ENCODE measurements at places on chromosomes 1 and 21.

DNA sequence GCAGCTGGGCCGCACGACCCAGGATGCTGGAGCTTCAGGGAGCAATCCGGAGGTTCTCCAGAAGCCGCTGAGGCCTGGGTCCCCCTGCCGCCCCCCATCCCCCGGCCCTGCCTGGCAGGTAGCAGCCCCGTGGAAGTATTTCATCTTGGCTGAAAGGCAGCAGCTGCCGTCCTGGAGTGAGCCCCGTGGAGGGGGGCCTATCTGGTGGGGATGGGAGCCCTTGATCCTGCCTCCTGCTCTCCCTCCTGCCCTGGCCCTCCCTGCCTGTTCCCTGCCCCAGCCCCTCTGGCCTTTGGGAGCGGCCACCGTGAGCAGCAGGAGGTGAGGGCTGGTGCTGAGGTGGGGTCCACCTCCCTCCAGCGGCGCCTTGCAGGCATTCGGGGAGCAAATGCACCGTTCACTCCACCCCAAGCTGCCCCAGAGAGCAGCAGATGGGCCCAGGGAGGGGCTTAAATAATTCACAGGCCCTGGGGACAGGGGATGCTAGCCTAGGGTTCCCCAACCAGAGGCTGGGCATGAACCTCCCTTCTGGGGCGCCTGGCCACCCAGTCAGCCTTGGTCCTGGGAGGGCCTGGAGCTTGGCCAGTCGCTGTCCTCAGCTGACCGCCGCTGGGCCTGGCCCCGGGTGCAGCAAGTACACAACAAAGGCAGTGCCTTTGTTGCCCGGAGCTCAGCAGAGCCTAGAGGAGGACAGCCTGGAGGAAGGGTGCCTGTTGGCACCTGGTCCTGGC is 23.7 kb upstream of the PLCH2 start:
- DNase-seq, result peak; percentile 82

DNA sequence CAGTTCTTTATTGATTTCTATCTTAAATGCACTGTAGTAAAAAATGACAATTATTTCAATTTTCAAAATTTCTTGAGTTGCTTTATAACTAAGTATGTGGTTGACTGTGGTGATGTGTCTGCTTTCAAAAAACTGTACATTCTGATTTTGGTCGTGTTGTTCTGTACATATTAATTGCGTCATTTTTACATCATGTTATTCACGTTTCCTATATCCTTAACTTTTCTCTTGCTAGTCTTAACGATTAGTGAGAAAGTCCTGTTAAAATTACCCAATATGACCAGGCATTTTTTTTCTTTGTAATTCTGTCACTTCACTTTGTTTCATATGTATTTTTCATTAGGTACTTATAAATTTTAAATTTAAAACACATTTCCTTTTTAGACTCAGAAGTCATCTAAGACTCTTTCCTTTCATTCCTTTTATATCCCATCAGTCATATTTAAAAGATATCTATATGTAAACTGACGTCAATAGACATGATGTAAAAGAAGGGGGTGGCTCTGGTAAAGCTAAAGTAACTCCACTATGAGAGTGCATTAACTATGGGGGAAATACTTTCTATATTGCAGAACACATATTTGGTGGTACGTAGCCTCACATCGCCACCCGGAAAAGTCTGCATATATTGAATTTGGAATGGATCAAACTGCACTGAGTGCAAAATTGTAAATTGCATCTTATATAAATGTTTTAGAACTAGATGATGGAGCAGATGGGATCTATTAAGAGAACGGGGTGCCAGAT is 1.1 kb upstream of the COA6 start:
- DNase-seq, result no peak

DNA sequence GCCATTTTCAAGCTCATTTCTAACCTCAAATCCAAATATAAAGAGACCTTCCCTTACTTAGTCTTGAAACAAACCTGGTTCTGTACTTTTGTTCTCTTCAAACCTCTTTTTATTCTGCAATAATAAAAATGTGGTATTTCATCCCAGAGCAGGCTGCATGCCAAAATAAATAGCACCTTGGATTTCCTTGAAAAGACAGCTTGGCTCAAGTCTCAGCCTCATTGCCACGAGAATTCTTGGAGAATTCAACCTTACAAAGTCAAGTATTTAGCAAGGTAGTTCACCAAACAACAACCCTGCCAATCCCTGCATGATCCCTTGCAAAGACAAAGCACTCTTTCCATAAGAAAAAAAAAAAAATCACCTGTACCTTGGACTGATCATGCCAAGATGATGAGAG is 33.8 kb downstream of the KANK4 start:
- no peak for DNase-seq

DNA sequence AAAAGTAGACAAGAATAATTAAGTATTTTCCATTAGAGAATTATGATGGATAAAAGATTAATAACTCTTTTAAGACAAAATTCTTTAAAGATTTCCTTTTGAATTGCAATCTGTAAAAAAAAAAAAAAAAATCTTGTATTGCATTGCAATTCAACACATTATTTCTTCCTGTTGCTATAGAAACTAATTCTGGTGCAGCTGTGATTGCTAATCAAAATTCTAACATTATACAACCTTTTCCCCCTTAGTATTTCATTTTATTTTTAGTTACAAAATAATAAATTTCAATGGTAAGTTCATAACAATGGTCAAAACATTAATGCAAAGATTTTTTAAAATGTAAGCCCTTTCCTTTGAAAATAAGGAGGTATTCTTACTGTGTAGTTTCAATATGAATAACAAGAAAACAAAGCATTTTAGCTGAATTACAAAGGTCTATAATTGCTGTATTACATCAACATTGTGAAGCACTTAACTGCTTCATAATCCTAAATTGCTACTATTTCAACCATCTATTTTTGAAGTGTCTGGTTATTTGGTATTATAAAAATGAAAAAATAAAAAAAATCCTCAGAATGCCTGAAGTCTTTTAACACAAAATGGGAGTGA is 135.0 kb downstream of the SYT14 start:
- no peak for DNase-seq

DNA sequence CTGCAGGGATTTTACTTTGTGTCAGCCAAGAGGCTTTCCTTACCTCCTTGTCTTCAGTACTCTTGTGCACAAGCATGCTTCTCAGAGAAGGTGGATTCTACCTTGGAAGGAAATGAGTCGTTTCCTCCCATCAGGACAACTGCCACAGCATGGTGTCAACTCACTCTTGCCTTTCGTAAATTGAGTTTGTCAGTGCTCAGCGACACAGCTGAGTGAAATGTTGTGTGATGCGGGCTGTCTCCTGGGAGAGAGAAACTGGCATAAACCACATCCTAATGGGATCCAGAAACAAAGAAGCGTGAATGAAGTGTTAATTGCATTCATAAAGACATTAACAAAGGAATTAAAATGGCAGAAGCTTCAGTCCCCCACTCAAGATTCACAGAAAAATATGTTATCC is 51.5 kb upstream of the SLC22A15 start:
- DNase-seq, result no peak

All from amygdala (tissue), 56 donors.